ENCODE measurements at places on chromosomes 3 and 15.

DNA sequence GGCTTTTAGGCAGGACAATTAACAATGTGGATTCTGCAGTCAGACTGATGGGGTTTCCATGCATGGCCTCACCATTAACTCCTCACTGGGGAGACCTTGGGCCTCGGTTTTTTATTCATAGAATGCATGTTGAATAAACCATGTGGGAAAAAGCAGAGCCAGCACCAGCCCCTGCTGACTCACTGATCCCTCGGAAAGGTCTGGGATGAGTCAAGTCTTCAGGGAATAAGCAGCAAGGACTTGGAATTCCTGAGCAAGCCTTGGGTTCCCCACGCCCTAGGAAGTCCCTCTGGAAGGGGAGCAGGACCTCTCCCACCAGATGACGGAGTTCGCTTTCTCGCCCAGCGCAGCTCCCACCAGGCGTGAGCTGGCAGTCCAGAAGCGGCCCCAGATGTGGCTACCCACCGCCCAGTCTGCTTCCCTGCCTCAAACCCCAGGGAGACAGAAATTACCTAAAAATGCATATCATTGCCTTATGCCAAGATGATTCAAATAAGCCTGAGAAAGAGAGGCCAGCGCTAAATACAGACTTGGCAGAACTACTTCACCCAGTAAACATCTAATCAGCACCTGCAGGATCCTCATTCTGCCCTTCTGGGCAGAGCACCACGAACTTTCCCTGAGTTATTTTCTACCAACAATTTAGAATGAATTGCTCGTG is 45.4 kb downstream of the BTD start:
- no peak for DNase-seq

- DNase-seq, result no peak
Observed at GRCh38 chr3:69665026-69665737, 74.1 kb upstream of the MITF start.

DNA sequence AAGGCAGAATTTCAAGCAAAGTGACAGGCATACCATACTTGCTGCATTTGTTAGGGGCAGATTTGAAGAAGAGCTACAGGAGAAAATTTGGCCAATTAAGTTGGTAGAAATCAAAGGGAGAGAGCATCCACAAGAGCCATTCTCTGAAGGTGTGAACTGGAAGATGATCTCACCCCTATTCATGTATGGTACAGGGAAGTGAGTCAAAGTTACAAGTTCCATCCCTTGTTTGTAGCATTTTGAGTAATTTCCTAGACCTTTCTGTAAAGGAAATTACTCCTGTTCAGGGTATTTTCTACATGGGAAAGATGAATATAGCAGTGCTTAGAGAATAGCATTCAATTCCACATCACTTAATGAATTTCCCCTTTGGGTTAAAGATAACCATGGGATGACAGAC is 28.4 kb downstream of the TTC14 start:
- no peak for DNase-seq

DNA sequence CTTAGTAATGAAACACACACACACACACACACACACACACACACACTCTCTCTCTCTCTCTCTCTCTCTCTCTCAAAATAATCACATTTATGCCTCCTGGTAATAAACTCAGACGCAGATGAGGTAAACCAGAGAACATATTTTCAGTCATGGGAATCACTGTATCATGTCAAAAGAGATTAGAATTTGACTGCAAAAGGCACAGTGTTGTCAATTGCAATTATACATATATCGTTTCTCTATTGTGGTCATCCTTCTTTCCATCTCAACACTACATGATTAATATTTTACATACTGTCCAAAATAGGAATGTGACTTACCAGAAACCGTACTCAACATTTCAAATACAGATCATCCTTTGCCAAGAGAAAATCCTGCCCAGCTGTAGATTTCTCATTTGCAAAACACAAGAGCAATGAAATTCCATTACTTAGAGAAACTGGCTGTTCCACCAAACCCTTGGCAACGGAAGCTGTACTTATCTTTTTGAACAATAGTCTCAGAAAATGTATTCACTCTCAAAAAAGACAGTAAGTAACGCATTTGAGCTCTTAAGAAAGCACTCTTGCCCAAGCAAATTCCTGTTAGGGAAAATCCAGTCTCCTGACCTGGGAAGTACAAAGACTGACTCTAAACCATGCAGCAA is 24.3 kb downstream of the PDZRN3 start:
- DNase-seq, result no peak

DNA sequence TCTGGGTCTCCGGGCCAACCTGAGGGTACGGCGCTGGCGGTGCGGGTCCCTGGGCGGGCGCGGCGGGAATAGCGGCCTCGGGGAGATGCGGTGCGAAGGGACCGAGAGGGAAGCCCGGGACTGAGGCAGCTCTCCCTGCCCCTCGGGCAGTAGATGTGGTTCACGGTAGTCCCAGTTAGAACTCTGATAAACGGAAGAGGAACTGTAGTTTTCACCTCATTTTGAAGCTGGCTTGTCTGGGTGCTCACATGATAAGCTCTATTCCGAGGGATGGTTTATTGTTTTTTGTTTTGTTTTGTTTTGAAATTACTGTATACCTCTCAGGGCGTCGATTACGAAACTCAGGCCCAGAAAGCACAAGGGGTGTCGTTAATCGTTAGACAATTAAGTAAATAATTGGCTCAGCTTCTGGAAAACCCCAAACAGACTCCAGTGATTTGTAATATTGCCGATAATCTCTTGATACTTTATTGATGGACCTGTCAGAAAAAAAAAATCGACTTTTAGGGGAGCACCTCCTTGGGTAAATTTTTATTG is 413 bp downstream of the NUSAP1 start:
- DNase-seq, result no peak

GRCh38 chr15:95291898-95292472 is 1038.5 kb upstream of the NR2F2 start:
- no peak for DNase-seq

GRCh38 chr3:43699864-43700263 is 9.1 kb downstream of the ABHD5 start:
- DNase-seq, result no peak

DNA sequence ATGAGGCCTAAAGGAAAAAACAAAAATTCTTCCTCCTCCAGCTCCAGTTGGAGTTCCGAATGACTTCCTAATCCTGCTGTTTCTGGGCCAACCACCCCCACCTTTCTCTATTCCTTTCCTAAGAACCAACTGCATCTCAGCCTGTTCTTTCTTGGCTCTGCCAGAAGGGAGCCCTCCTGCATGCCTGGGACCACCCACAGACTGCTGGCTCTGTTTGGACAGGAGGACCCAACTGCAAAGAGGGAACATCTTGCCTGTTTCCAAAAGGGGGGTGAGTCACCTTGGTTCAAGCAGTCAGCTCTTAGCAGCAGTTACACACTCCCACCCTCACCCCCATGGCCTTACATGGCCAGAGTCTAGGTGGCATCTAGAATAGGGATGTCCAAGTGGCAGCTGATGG is 116.0 kb upstream of the PRICKLE2 start:
- DNase-seq, result no peak

DNA sequence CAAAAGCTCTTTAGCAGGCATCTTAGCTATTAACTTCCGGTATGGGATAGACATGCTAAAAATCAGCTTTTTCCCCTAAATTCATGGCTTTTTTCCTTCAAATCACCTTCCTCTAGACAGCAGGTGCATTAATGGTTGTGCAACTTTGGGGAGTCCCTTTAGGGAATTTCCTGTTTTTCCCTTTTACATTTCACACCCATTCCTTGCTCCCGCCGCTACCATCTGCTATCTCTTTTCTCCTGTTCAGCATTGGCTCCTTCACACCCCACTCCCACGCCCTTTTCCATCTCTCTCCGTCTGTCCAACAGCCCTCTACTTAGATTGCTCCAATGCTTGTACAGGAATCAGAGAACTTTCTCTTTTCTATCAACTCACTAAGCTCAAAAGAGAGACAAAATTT is 43.4 kb downstream of the FEZF2 start:
- DNase-seq, result no peak

- DNase-seq, result no peak
Observed at GRCh38 chr3:182671942-182672341, 121.4 kb upstream of the ATP11B start.

DNA sequence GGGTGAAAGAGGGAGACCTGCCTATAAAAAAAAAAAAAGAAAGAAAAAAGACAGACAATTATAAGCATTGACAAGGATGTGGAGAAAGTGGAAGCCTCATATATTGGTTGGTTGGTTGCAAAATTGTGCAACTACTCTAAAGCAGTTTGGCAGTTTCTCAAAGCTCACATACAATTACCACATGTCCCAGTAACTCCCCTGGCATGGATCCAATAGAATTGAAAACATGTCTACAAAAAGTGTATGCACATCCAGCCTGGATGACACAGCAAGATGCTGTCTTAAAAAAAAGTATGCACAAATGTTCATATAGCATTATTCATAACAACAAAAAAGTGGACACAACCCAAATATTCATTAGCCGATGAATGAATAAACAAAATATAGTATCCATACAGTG is 19.5 kb downstream of the SETMAR start:
- DNase-seq, result no peak

- no peak for DNase-seq
Observed at GRCh38 chr3:38586546-38587520, 62.7 kb downstream of the SCN5A start.

- no peak for DNase-seq
Observed at GRCh38 chr3:194908496-194908895, 222.8 kb downstream of the FAM43A start.

DNA sequence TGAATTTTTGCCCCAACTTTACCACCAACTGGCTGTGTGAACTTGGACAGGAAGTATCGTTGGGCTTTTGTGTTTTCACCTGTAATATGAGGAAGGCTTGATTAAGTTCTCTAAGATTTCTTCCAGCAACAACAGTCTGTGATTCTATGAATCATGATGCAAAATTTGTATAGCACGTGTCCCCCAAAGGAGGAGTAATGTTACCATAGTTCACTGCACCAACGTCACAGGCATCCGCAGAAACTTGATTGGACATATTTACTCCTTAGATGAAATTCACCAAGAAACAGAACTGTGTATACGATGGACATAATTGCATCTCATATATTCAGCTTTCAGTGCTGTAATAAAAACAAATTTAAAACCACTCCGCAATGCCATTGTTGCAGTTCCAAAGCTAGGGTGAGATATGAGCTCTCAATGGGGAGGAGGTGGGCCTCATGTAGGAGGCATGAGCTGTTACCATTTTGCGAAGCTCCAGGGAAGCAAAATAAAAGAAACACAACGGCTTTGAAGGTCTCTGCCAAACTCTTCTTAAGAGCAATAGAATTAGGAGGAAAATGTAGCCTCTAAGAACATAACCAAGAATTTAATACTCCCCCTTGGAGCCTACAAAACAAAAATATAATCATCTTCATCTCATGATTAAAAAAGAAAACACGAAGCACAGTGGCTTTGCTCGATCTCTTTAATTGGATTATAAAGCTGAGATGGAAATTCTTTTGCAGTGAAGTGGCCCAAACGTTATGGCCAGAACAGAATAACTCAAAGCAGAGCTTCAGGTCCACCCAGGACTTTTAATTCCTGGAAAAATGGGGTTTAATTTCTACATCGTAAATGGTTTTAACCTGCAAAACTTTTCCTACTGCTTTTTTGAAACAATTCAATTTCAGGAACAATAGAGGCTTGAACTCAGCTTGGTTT is 80.7 kb downstream of the CHST2 start:
- DNase-seq, result no peak

GRCh38 chr3:109984976-109985375 is 647.6 kb upstream of the DPPA4 start:
- no peak for DNase-seq
